ENCODE measurements at places on chromosomes 1 and 21.

DNA sequence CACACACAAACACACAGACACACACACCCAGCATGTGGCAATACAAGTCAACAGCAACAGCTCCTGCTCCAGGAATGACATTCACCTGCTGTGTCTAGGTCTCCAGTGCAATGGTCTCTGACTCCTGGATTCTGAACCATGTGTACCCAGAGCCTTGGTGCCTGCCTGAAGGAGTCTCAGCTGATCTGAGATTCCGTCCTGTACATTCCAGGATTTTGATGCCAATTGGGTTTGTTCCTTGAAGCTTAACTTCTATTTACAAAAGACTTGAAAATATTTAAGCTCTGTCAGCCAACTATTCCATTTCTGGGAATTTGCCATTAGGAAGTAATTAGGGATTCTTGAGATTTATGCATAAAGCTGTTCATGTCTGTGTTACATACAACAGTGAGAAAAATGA is 85.4 kb upstream of the LRRC8D start:
- DNase-seq: no peak

GRCh38 chr1:182430263-182431068 is 19.5 kb upstream of the RGSL1 start:
- no peak for DNase-seq

DNA sequence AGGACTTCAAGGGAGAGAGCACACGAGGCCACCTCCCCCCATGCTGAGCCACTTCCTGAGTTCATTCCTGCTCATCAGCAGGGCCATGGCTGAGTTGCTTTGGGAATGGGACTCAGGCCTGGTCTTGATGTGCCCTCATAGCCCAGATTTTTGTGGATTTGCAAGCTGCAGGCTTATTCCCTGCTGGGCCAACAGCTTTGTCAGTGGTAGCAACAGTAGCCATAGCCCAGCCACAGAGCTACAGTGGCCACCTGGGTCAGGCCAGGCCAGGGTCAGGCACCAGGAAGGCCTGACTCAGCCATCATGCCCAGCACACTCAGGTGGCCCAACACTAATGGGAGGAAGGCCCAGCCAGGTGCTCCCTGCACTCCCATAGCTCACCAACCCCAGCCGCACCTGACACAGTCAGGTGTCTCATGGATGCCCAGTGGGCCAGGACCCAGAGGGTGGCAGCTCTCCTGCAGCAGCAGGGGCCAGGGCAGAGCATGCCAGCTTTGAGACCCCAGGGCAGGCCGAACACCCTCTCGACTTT is 33.5 kb downstream of the EPHA2 start:
- peak; percentile 74 for DNase-seq

GRCh38 chr1:244672946-244673682 is 20.2 kb downstream of the DESI2 start:
- DNase-seq: no peak

GRCh38 chr1:185581961-185582725 is 152.0 kb upstream of the HMCN1 start:
- DNase-seq: peak; percentile 46

DNA sequence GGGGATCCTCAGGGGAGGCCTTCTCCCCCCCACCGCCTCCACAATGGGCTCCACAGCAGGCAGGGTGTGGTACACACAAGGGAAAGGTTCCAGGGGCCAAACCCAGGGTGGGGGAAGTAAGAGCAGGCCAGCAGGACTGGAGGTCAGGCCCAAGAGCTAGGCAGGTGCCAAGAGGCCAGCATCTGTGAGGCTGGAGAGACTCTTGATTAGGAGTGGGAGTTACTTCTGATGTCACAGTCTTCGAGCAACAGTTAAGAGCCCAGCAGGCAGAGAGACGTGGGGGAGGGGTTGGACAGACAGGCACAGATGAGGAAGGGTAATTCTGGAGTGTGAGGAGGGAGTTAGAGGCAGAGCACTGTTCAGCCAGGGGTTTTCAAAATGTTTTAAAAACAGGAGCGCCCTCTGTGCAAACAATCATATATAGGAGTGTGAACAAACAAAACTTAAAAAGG is 55.8 kb downstream of the SLC9A1 start:
- no peak for DNase-seq

- no peak for DNase-seq
These were observed 710 bp upstream of the PDXK start for GRCh38 chr21:43717967-43718871.

- DNase-seq: peak; percentile 90
These were observed 444.8 kb downstream of the KIF26B start for GRCh38 chr1:245599371-245600174.

DNA sequence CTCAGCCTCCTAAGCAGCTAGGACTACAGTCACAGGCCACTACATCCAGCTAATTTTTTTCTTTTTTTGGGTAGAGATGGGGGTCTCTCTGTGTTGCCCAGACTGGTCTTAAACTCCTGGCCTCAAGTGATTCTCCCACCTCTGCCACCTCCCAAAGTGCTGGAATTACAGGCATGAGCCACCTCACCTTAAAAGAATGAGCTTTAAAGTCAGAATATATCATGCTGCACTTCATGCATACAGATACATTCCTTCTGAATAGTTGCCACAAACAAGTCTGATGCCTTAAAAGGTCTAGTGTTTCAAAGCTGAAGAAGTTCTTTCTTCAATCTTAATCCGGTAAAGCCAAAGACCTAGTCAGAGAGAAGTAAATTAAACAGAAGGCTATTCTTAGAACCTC is 23.8 kb upstream of the CPLANE2 start:
- no peak for DNase-seq

DNA sequence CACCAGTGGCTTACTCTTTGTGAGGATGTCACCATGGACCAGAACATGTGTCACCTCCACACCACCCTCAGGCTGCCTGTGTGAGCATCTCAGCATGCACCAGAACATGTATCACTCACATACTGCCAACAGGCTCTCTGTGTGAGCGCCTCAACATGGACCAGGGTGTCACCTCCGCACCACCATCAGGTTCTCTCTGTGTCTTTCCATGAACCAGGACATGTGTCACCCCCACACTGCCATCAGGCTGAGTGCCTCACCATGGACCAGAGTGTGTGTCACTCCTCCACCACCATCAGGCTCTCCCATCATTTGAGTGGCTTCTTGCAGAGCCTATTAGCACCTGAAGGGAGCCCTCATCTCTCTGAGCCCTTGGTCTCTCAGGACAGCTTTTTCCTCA is 125.2 kb downstream of the ZNF648 start:
- DNase-seq: no peak

DNA sequence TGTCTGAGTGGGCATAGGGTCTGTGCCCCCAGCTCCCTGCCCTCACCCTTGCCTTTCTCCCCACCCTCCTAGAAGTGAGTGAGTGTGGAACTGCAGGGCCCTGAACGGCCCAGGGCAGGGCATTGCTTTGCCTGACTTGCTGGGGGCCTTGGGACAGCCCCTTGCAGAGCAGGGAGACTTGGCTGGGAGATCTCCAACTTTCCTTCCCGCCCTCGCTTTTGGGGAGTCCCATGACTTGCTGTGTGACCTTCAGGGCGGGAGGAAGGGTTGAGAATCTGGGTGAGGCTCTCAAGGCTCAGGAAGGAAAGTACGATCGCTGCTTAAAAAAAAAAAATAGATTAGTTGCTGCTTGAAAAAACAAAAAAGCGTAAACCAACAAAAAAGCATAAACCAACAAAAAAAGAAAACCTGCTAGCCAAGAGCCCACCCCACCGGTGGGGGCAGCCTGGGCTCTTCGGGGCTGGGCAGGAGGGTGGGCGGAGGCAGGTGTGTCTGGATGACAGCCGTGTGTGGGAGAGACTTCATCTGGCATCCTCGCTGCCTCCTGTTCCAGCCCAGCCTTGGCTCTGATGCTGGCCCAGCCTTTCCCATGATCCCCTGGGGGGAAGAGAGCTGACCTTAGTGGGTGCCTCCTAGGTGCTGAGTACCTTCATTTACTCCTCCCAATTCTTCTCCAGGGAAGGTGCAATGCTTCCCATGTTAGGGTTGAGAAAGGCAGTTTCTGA is 6.5 kb downstream of the NBL1 start:
- DNase-seq: no peak

- no peak for DNase-seq
These were observed 37.3 kb upstream of the TMEM222 start for GRCh38 chr1:27284425-27285273.

All from GM04503 (cell line).